ENCODE measurements at places on chromosomes 4 and X.

GRCh38 chr4:163757219-163757618, 262.7 kb downstream of the TMA16 start:
- DNase-seq: no peak

DNA sequence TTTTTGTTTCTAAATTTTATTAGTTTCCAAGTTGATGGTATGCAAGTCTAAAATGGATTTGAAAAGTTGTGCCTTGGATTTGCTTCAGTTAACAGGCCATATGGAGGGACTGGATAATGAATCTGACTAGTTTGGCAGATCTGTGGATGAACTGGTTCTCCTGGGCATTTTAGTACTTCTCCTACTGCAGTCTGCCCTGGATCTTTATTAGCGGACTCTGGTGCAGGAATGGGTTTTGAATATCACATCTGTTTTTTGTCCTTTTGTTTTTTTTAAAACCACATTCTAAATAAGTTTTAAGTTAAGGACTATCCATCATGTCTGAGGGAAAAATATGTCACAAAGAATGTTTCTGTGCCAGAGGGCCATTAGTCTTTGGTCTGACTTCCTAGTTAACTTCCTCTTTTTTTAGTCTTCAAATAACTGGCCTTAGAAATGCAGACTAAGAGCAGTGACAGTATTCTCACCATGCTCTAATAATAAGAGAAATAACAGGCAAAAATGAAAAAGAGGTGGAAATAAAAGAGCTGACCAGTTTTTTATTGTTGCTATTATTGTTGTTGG, 13.9 kb upstream of the DCK start:
- DNase-seq: no peak

DNA sequence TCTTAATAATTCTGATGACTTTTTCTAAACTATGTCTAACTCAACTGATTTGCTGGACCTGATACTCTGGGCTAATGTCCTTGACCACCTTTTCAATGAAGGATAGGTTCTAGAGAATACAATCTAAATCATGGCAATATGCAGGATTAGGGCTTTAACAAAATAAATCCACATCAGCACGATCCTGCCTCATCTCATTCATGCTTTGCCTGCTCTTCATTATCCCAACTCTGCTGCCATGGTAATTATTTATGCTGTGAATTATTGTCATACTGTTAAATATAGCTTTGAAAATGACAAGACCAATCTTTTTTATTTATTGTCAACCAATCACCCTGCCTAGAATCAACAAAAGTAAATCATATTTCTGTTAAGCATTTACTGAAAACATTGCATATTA, 2176.7 kb upstream of the AGA start:
- no peak for DNase-seq

GRCh38 chrX:130216320-130216719, 44.6 kb downstream of the RAB33A start:
- DNase-seq: no peak

GRCh38 chrX:113522814-113523213, 682.2 kb upstream of the AMOT start:
- DNase-seq: no peak

- peak; percentile 38 for DNase-seq
Observed at GRCh38 chrX:989959-990510, 222.4 kb downstream of the CRLF2 start.

DNA sequence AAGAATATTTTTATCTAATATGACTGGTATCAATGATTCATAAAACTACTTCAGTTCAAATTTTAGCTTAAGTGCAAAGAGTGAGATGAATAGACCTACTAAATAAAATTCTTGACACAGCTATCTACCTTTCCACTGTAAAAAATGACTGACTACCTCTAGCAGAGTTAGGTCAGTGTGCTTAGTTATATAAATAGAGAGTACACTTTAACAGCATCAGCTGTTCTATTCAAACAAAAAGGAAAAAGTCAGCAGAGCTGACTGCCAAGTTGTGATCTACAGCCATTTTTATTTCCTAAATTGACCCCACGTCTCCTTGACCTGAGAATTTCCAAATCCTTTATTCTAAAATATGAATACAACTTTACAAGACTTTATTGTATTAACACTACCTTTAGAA, 262.4 kb downstream of the CAMK2D start:
- no peak for DNase-seq

GRCh38 chrX:100625985-100626491, 10.6 kb downstream of the TSPAN6 start:
- DNase-seq: no peak

- DNase-seq: no peak
Observed at GRCh38 chrX:45750639-45751038, 550.0 kb upstream of the DIPK2B start.

DNA sequence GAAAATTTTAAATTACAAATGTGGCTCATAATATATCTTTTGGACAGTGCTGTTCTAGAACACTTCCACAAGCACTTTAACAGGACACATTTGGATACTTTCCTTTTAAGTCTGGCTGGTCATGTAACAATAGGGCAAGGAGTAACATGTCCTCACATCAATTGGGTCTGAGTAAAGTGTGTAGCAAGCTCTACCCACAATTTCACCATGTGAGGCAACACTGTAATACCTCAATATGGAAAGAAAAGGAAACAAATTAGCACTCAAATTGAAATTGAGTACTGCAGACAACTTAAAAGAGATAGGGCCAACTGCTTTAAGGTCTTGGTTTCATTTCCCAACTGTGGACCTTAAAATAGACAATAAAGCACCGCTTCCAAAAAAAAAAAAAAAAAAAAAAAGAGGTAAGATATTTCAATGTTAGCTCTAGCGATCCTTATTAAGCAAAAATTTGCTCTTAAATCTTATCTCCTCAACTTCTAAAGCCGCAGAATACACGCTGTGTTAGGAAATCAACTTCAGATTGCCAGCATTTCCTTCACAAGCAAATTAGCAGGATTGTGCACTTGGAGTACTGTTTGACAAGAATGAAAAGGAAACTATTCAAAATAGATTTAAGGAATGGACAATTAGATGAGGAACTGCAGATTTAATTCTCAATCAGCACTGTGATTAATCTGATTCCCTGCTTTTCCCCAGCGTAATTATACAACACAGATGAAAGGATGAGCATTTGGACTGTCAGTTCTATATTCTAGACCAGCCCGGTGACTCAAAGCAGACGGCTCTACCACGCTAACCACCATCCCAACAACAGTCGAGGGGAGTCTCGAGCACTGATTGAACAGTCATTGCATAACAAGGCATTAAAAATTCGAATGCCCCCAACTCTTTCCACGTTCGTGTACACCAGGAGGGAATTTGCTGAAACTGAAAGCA, 1.6 kb downstream of the CASK start:
- peak; percentile 28 for DNase-seq

DNA sequence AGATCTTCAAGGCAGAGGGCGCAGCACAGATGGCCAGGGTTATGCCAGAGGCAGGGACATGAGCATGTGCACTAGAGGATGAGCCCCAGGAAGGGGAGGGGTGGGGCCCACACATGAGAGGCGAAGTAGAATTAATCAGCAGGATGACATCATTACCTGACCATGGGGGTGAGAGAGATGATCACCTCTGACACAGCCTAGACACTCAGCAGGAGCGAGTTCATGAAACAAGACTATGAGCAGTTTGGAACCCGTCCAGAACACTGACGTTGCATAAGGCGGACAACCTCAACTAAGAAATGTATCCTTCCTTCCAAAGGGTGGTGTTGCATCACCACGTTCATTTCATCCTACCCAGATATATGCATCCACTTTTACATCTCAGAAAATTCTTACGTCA, 446.7 kb upstream of the TENM3 start:
- DNase-seq: no peak

DNA sequence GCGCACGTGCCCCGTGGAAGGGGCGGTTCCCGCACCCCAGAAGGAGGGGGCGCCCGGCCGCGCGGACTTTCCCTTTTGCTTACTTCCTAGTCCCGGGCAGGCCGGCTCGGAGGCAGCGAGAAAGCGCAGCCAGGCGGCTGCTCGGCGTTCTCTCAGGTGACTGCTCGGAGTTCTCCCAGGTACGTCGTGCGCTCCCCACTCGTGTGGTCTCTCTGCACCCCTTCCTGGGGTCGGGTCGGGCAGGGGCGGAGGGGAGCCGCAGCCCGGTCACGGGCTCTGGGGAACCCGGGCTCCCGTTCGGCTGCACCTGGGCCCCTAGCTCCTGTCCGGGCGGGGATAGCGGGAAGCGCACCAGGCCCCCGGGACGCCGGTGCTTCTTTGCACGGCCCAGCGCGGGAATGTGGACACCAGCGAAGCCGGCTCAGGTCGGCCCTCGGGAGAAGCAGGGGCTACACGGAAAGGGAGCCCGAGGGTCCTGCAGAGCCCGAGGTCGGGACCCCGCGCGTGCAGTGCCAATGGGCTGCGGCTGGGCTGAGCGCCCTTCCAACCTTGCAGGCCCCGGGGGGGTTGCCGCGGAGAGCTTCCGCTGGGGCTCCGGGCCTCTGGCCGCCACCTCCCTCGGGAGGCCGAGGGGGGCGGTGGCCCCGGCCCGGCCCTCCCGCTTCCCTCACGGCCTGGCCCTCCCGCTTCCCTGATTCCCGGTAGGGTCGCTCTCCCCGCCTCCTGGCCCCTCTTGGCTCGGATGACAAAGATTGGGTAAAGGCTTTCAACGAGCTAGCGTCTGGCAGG, at the start of gene TLR2:
TSS of gene TLR2 (plus strand) at position 99 of the 789 bp plus-strand sequence. CDS start 18,628 bp downstream, outside the sequence.
- no peak for DNase-seq

- no peak for DNase-seq
Observed at GRCh38 chrX:81201071-81201470, 642 bp downstream of the HMGN5 start.

DNA sequence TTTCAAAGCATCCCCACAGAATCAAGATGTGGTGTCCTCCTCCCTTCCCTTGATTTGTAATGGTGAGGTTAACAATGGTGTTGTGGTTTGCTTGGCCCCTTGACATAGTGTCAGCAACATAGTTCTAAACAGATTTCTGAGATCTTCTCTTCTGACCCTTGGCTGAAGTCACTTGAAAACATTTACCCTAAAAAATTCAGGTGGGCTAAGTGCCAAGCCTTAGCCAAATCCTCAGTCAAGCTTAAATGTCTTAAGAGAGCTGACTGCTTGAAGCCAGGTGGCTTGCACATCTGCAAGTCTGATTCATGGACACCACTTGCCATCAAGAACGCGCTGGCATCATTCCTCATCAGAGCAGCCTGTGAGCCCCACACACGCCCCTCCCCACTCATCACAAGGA, 173.2 kb downstream of the MGST2 start:
- DNase-seq: no peak

GRCh38 chr4:52407545-52407944, 251.6 kb downstream of the USP46 start:
- DNase-seq: peak; percentile 1

- no peak for DNase-seq
Observed at GRCh38 chrX:153564047-153564606, 34.8 kb downstream of the CCNQ start.

GRCh38 chrX:13009273-13009672, 34.4 kb downstream of the TMSB4X start:
- DNase-seq: no peak

- DNase-seq: no peak
Observed at GRCh38 chr4:178693816-178694215, 1251.6 kb upstream of the AGA start.

DNA sequence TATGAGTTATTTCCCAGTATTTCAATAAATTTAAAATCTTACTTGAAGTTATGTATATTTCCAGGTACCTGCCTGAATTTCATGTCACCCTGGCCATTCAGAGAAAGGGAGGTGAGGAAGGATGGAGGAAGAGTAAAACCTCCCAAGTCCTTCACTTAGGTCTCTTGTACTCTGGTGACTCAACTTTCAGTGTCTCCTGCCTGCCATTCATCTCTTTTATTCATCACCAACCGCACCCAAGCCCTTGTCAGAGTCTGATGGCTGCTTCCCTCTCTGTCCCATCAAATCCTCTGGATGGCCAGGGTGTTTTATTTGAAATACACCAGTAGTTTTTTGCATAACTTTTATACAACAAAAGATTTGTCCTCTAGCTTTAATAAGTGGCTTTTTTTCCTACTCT, 17.8 kb downstream of the TMPRSS11E start:
- DNase-seq: no peak

DNA sequence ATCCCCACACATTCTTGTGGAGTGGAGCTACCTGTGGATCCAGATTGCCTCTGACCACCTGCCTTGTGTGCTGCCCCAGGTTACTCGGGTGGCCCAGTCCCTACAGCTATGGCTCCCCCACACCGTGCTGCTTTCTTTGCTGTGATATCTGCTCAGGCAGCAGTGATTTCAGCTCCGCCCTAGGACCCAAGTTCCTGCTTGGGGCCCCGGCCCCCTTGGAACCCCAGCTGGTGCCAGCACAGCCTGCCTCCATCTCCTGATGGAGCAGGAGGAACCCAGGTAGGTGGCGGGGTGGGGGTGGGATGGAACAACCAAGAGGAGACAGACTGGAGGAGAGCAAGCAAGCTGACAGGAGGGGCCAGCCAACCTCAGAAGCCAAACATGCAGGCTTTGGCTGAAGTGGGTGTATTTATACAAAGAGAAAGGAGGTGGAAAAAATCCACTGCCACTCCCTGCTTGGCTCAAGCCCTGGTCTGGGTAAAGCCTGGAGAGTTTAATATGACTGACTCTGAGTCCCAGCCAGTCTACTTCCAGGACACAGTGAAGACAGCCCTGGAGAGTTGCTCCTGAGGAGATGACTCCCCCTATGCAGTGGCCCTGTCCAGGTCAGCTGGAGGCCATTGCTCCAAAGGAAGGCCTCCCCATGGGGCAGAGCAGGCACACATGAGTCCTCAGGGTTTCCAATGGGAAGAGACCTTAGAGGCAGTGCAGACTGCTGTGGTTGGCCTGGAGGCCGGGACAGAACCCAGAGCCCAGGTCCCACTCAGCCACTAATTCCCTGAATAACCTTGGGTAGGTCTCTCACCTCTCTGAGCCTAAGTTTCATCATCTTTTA, 197.1 kb upstream of the MAMLD1 start:
- no peak for DNase-seq

- no peak for DNase-seq
Observed at GRCh38 chrX:31112226-31112999, 40.6 kb upstream of the FTHL17 start.

GRCh38 chr4:163762741-163763140, 268.3 kb downstream of the TMA16 start:
- DNase-seq: no peak

GRCh38 chrX:49164589-49165360, 2.2 kb downstream of the MAGIX start:
- no peak for DNase-seq

Data from HT-29 (cell line).